ENCODE measurements at places on chromosomes 3 and 15. TPM values are rescaled to one million over a fixed set of nuclear protein-coding genes. Genes with fewer than 3 reads are reported as not detected.

DNA sequence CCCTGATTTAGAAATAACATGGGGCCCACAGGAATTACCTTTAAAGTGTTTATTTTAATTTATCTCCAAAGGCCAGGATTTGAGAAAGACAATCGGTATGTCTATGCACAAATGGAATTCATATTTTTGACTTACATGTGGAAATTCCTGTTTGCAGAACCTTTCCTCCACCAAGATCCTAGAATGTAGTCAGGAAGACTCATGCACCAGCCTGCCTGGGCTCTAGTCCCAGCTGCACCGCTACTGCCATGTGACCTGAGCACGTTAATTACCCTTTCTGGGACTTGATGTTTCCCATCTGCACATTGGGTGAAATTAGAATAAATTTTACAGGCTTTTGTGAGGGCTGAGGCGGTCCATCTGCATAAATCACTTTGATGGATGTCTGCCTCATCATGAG lies 194.2 kb downstream of the ATP10A start:
- no peak for DNase-seq

- no peak for DNase-seq
Observed at GRCh38 chr3:4809922-4810321, 169.3 kb upstream of the BHLHE40 start.

DNA sequence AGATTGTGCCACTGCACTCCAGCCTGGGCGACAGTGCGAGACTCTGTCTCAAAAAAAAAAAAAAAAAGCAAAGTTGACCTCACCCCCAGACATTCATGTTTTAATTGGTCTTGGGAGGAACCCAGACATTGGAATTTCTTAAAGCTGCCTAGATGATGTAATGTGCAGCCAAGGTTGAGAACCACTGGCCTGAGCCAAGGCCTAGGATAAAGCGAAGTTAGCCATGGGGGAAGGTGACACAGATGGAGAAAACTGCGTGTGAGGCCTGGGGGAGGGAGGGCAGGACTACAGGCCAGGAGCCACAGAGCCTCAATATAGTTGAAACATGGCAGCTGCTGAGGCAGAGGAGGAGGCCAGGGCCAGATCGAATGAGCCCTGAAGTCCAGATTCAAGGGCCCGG lies 21.0 kb downstream of the GLB1 start:
- DNase-seq = peak; percentile 6

DNA sequence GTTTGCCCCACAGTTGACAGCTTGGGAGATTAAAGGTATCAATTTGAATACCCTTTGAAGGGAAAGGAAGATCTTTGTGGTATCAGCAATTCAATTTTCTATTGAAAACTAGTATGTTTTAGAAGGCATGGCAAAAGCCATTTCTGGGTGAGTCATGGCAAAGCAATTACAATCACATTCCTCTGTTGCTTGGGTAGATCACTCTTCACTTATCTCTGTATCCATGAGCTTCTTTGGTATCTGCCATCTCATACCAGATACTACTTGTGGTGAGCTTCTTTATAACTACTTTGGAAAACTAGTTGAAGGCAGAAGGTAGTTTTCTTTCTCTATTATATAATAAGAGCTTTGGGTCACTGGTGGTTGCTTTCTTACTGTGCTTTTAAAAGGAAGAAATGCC lies 28.3 kb upstream of the LSAMP start:
- no peak for DNase-seq

- no peak for DNase-seq
Observed at GRCh38 chr3:65277798-65278197, 590.0 kb upstream of the ADAMTS9 start.

DNA sequence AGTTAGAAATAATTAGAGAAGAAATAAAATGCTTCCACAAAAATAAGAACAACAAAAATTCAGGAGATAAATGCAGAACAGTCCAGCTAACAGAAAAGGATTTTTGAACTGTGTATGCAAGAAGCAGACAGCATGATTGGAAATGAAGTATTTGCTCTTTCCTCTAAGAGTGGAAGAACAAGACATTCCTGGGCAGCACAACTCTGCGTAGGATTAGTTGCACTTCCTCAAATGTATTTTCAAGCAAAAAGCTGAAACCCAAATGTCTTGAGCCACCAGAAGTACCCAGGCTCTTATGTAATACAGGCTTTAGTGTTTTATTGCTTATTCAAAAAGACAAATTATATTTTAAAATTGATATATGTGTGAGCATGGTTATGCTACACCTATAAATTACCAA lies 127.2 kb downstream of the ZBTB20 start:
- no peak for DNase-seq

Gene TRPC1
- total RNA-seq = 2.2 TPM

Gene CYP8B1
- not detected for total RNA-seq

Gene BNC1
- not detected for total RNA-seq

Gene SH2D7
- 1.6 TPM for total RNA-seq

Gene PSTPIP1
- 4.2 TPM for total RNA-seq
